ENCODE measurements at places on chromosomes 6 and 20.
A peak's percentile ranks its signal among the peaks of the same experiment; 100 is the strongest.

- peak; percentile 5 for DNase-seq
Measured at GRCh38 chr6:104580452-104580851, 279.3 kb downstream of the HACE1 start.

DNA sequence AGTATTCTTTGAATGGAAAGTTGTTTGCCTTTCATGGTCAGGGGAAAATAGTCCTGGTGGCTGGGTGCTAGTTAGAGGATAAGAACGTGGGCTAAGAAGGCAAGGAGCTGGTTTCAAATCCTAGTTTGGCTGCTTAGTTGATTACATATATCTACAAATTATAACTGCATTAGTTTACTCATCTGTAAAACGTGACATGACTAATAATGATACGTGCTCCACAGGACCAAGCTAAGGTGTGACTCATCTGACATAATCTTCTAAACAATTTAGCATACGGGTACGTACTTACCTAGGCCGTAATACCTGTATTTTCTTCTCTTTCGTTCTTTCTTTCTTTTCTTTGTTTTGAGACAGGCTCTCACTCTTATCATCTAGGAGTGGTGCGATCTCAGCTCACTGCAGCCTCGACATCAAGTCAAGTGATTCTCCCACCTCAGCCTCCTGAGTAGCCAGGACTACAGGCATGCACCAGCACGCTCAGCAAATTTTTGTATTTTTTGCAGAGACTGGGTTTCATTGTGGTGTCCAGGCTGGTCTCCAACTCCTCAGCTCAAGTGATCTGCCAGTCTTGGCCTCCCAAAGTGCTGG lies 1274.2 kb upstream of the GJE1 start:
- DNase-seq: no peak

GRCh38 chr6:21476112-21476511 lies 117.4 kb upstream of the SOX4 start:
- DNase-seq: no peak

GRCh38 chr20:38165089-38165965 lies at the start of gene TGM2:
Gene TGM2, minus strand, starts transcription at chr20:38165270. Its CDS starts 72 bp downstream, at chr20:38165198.
- DNase-seq: no peak

- no peak for DNase-seq
Measured at GRCh38 chr20:1370548-1371110, 22.2 kb downstream of the FKBP1A start.

DNA sequence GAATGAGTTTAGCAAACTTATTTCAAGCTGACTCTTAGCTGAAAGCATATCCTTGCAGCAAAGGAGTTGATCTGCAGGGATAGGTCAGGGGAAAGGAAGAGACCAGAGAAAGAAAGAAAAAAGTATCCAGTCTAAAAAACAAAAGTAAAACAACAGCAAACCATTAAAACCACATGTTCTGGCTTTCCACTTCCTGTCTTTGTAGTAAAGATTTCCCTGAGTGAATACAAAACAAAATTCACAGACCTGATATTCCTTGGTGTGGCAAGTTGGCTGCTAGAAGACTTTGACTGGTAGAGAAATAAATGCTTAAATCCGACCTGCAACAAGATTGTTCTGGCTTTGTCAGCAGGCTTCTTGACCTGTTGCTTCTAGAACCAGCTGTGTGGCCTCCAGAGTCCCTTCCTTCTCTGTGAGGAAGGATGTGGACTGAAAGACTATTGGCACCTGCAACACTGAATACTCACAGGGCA lies 23.4 kb upstream of the MCM3 start:
- no peak for DNase-seq

- no peak for DNase-seq
Measured at GRCh38 chr6:149513915-149514314, 29.1 kb upstream of the ZC3H12D start.

DNA sequence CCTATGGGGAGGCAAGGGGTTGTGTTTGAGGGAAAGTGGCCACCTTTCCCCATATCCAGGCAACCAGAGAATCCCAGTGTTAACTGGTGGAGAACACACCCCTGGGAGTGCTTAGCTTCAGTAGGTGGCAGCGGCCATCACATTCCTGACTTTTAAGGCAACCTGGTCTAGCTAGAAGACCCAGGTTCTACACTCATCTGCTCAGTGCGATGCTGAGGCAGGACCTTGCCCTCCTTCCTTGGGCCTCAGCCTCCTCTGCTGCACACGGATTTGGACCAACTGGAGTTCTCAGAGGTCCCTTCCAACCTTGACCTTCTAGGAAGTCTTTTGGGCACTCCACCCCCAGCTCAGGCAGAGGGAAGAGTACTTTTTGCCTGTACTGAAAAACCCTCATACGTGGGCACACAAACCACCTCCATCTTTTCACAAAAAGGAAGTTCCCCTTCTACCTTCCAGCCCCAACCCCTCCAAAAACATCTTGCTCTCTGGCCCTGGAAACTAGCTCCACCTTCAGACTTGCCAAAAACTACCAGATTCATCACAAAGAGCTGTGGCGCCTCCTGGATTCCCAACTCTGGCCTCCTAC lies 2.9 kb downstream of the CCND3 start:
- DNase-seq: no peak

- DNase-seq: no peak
Measured at GRCh38 chr6:131107151-131107550, 28.1 kb upstream of the AKAP7 start.

DNA sequence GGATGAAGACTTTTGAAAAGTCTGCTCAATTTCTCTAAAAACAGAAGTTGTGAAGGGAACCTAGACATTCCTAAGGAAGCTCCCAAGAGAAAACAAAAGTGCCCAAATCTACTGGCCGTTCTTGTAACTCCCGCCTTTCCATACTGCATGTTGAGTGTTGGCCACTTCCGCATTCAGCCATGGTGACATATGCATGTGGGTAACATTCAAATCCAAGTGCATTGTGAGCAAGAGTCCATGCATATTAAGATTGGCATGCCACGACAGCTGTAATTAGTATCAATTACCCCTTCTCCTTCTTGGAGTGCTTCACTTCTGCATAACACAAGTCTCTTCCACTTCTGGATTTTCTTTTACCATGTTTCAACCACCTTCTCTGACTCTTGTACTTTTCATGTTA lies 8.4 kb downstream of the SLC35D3 start:
- DNase-seq: no peak

DNA sequence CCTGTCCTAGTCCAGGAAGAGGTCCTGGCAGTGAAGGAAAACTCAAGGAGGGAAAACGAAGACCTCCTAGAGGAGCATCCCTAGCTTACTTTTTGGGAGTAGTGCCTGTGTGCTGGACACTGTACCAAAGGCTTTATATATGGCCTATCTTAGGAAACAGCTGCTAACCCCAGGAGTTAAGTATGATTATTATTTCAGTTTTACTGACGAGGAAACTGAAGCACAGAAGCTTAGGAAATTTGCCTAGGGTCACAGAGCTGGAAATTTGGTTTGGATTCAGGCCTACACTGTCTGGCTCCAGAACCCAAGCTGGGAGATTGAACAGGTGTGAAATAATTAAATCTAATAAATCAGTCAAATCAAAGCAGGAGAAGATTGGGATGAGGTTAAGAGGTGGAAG lies 78.0 kb downstream of the SLX4IP start:
- no peak for DNase-seq

DNA sequence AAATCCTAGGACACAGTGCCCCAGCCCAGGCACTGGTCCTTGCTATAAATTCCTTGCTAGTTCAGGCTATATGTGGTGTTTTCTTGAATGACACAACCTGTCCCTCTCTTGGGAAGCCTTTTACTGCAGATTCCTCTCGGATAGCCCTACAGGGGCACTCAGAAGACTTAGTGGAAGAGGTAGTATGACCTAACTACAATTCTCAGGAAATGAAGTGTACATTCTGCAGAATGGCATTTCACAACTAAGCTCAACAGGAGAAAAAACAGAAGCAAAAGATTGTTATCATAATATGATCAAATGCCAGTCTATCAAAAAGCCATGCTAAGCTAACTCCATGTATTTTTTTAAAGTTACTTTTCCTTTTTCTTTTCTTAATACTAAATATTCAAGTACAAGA lies 66.3 kb upstream of the FBXL4 start:
- DNase-seq: no peak

DNA sequence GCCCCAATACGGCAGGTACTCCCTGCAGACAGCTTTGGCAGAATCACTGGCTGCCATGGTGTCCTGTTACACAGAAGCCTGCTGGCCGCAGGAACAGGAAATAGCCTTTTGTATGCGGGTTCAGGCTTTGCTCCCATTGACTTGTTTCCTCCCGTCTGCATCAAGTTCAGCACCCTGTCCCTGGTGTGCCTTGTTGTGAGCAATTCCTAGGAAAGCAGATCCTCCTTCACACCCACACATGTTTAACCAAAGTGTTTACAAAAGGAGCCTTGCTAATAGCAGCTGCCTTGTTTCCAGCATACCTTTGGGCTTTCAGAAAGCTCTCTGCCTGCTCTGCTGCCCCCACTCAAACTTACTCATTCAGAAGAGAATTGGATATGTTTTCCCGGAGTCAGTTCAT lies 127.2 kb upstream of the SUPT3H start:
- no peak for DNase-seq

DNA sequence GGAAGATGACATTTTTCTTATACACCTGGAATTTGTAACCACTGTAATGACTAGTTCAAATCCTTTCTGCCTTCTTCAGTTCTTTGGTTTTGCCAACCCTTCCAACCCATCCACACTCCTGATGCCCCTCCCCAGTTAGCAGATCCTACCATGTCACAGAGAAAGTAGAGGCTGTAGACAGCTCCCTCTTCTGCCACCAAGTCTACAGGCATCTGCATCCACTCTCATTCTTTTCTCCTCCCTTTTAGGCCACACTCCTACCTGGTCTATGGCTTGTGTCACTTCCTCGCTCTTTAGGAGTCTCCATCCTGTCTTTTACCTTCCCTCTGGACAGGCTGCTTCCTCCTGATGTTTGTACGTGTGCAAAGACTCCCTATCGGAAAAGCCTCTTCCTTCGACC lies 13.5 kb upstream of the STK38 start:
- no peak for DNase-seq

- no peak for DNase-seq
Measured at GRCh38 chr6:71452697-71453370, 164.2 kb downstream of the OGFRL1 start.

DNA sequence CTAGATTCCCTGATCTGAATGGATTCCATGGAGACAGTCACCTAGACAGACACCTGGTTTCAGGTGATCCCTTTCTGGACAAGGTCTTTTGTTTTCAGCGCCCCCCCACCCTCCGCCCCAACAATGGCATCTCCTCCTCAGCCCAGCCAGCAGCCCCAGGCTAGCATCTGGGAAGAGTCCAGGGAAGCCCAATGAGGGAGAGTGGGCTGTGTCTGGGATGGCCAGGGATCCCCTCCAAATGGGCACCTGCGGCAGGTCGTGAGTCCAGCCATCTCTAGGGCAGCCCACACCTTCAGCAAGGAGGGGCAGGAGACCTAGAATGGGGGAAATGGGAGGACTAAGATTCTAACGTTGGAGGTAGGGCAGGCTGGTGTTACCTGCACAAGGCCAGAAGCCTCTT lies 1.2 kb upstream of the SLC24A3 start:
- DNase-seq: no peak

DNA sequence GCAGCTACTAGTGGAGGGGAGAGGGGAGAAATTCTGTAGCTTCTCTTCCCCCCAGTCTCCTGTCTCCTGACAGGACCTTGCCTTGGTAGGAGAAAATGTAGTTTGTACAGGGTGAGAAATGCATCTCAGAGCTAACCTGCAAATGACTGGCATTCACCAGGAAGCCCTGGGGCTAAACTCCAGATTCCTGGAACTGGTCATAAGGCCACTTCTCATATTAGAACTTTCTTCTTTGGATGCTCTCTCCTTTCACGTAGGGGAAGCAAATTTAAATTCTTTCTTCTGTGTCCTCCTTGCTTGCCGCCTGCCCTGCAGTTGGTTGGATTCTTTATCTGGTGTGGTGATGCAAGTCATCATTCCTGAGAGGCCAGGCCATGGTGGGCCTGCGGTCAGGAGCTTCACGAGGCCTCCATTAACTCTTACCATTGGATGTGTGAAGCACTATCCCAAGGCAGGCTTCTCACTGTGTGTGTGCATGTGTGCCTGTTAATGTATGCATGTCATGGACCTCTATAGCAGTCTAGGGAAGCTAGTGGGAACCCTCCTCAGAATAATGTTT lies 182.0 kb downstream of the PHF3 start:
- DNase-seq: no peak

- no peak for DNase-seq
Measured at GRCh38 chr20:19392344-19393130, 180.1 kb downstream of the SLC24A3 start.

GRCh38 chr20:6489361-6490171 lies 277.9 kb upstream of the BMP2 start:
- no peak for DNase-seq

DNA sequence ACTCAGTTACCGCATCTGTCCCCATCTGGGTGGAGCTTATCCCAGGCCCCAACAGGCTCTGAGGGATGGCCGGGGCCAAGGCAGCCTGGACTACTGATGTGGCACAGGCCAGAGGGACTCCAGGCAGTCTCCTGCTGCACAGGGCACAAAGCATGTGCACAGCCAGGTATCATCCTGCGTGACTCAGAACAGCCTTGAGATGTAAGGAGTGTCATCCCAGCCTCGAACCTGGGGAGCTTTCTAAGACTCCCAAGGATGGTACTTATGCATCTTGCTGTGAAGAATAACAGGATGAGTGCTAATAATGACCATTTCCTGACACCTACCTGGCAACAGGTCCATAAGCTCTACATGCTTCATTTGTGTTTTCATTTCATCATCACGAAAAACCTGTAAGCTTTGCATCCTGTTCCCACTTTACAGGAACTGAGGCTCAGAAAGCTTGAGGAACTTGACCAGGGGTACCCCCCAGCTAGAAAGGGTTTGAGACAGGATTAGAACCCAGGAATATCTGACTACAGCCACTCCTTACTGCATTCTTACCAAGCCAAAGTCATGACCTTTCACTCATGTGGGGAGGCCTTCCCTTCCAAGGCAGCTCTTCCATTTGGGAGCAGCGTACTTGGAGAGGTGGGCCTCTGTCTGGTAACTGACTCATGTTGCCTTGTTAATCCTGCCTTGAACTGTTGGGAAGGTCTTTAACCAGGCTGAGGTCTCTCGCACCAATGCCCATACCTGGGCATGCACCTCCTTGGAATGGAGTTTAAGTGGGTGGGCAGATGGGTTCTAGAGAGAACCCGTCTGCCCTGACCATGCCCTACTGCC lies 1.9 kb downstream of the TRIB3 start:
- no peak for DNase-seq

Measured in DMS 273 treated with DMSO at 0.1 percent for 48 hours (cell line).